CD4-positive, alpha-beta T cell treated with Interleukin-2 at 100 ng/mL for 4 hours (primary cell): ENCODE measurements at places on chromosomes 5 and 9.

DNA sequence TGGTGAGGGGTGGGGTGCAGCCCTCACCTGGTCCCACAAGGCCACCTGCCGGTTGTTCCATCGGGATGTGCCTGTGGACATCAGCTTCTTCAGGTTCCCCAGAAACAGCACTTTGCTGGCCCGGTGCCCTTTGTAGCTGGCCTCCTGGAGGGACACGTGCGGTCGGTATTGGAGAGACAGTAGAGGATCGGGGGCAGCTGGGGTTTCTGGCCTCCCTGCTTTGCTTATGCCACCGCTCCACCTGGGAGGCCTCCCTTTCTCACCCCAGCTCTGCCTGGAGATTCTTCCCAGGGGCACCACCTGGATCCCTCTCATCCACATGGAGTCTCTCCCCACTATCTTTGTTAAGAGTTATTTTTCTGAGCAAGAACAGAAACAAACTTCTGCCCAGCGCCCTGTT is 13.1 kb upstream of the TRIM14 start:
- DNase-seq = no peak

- DNase-seq = peak; percentile 17
Observed at GRCh38 chr9:22175972-22176545, 167.0 kb upstream of the CDKN2B start.

DNA sequence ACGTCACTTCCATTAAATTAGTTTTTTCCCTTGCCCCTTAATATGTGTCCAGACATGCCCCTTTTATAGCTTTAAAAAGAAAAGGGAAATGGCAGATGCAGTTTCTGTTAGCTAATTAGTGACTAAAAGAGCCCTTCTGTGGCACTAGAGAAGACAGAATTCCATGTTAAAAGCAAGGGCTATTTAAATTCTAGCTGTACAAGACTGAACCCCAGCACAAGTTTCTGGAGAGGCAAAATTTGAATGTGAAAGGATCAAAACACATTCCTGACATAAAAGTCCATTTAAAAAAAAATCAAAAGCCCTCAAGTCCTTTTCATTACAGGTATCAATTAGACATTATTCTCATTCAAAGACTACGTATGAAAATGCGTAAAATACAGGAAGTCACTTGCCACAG is 78.7 kb downstream of the HAPLN1 start:
- no peak for DNase-seq

DNA sequence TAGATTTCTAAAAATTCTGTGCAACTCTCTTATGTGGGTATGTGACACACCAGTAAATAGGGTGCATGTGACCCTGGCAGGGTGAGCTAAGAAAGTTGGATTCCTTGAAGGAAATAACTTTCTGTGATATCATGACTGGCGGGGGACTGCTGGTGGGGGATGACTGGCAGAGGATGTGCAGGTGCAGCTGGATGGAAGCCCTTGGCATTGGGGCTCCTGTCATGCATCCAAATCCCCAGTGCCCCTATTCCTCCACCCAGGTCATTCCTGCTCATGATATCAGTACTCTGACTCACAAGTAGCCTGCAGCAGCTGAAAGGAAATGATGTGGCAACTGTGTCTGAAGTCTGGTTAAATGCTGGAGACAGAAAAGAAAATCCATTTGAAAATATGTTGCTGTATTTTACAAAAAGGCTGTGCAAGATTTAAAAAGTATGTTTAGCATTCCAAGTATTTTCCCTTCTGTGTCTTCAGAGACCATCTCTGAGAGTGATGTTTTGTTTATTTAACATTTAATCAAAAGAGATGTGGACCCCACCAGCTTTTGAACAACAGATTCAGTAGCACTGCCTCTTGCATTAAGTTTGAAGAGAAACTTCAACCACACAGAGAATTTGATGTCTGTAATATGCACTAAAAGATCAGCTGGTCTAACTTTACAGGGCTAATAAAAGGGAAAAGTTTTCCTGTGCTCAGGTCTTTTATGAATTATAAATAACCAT is 17.9 kb upstream of the ZSWIM6 start:
- DNase-seq = no peak

DNA sequence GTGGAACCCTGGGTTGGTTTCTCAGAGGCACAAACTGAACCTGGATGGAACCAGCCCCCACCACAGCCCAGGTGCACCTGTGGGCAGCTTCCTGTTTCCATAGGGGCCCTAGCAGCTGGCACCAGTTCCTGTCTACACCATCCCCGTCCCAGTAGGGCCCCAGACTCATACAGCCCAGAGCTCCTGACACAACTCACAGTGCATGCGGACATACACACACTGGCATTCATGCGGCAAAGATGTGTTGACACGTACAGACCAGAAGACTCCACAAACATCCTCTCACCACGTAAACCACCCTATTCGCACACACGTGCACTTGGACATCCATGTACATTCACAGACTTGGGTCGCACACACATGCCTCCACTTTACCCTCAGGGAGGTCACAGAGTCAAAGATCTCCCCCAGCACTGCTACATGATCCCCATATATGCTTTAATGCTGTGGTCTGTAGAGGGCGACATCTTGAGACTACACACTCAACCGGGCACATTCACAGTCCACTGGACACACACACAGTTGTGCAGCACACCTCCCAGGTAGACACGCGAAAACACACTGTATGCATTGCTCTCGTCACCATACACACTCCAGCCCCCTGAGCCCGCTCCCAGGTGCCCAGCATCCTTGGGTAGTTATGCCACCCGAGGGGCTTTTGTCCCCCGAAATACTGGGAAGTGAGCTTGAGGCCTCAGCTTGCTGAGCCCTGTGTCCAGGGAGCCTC is 22.4 kb downstream of the CXXC5 start:
- DNase-seq = no peak

- no peak for DNase-seq
Observed at GRCh38 chr5:99590806-99591205, 662.0 kb upstream of the CHD1 start.

GRCh38 chr5:151949701-151950308 is 25.2 kb upstream of the GLRA1 start:
- no peak for DNase-seq

DNA sequence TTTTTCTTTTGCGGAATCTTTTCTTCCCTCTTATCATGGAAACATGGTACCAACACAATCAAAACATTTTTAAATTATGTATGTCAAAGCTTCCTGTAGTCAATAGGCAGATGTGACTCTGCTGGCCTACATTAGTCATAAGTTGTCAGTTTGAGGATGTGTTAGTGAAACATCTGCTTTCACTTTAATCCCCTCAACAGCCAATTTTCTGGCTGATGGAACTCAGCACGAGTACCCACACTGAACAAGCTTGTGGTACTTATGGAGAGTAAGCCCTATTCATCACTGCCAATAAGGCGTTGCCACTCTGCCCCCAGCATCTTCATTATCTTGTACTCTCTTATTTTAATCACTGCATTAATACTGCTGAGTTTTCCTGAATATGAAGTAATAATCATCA is 1034.4 kb downstream of the CDH9 start:
- DNase-seq = no peak
